ENCODE measurements at places on chromosomes 7 and 10.

- DNase-seq: no peak
These were observed 1.1 kb downstream of the CAMK2G start for GRCh38 chr10:73873142-73873837.

- no peak for DNase-seq
These were observed 181.8 kb upstream of the CACNA2D1 start for GRCh38 chr7:82625377-82625776.

- DNase-seq: no peak
These were observed 22.6 kb downstream of the RNF216 start for GRCh38 chr7:5758753-5759335.

- DNase-seq: no peak
These were observed 38.1 kb upstream of the WDR11 start for GRCh38 chr10:120813085-120813484.

- DNase-seq: no peak
These were observed 1.1 kb downstream of the RASSF4 start for GRCh38 chr10:44960482-44961229.

DNA sequence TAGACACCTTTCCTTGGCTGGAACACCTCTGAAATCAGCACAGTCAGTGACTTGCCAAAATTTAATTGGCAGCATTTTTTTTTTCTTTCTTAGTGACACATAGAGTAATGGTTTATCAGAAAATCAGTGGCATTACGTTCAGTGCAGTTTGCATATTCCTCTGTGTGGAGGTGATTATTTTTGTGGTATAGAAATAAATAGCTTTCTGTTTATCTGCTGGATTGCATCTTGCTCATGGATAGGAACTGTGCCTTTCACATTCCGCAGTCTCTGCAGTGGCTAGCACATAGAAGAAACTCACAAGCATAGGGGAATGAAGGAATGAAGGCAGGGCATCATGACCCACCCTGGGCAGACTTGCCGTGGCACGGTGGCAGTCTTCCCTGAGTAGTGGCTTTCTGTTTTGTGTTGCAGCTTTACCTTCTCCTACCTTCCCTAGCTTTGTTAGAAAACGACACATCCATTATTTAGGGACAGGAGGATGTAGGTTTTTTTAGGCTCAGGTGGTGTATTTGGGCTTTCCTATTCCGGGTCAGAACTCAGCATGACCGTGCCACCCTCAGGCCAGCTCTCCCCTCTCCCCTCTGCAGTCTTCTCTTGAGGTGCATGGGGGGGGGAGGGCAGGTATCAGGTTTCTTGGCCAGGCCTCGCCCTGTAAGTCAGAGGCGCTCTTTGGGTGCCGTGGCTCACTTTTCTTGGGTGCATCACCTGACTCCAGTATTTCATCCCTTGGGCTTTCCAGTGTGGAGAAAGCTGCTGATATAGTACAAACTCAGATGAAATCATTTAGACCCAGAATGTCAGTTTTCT lies 112.5 kb upstream of the GJD4 start:
- DNase-seq: no peak
